ENCODE measurements at places on chromosomes 4 and X. TPM values are rescaled to one million over a fixed set of nuclear protein-coding genes. Genes with fewer than 3 reads are reported as not detected.

DNA sequence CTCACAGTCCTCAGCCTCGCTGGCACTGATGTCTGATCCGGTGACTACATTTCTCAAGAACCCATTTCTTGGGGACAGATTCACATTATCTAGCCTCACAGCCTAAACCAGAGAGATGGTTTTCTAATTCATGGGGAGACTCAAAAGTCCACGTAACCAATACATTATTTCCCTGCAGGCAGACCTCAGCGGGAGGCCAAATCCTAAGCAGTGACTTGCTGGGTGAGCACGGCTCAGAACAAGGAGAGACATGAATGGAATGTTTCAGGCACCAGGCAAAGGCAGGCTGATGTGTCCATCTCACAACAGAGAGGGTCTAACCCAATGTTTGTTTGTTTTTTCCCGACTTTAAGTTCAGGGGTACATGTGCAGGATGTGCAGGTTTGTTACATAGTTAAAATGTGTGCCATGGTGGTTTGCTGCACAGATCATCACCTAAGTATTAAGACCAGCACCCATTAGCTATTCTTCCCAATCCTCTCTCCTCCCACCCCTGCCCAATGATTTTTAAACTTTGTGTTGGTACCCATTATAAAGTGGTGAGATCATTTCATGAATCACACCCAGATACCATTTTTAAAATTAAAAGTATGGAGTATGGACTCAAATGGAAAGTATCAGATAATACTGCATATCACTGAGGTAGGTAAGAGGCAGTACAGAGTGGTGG is 53.3 kb downstream of the SCD5 start:
- DNase-seq, result no peak

GRCh38 chr4:42761804-42762203 is 104.9 kb upstream of the ATP8A1 start:
- DNase-seq, result no peak

DNA sequence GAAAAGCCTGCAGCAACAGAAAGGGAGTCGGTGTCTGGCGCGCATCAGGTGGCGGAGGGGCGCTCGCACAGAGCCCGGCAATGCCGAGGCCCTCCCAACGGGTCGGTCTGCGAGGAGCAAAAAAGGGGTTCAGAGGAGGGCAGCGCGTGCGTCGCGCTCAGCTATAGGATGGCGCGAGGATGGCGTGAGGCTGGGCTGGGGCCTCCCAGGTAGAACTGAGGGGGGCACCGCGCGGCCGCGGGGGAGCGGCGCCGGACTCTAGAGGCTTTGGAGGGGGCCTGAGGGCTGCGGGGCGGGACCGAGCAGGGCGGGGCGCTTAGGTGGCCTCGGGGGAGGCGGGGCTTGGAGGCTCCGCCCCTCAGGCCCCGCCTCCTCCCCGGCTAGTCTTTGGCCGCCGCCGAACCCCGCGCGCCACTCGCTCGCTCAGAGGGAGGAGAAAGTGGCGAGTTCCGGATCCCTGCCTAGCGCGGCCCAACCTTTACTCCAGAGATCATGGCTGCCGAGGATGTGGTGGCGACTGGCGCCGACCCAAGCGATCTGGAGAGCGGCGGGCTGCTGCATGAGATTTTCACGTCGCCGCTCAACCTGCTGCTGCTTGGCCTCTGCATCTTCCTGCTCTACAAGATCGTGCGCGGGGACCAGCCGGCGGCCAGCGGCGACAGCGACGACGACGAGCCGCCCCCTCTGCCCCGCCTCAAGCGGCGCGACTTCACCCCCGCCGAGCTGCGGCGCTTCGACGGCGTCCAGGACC is at the start of gene PGRMC1:
TSS of gene PGRMC1 (plus strand) at position 414 of the 751 bp plus-strand sequence. CDS start at position 493, 79 bp downstream.
- peak; percentile 80 for DNase-seq

DNA sequence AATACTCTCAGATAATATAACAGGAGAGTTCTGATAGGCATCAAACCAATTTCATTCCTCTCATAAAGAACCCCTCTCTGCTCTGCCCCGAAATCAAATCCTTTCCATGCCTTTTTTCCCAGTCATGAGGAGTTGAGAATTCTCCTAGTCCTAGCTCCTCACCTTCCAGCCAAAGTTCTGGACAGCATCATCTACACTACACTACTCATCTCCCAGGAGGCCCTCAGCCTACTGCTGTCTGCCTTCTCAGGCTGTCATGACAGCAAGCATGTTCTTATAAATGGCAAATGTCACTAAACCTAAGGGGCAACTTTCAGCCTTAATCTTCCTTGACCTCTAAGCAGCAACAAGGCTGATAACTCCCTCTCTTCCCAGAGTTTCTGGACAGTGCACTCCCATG is 26.6 kb downstream of the MAPK10 start:
- no peak for DNase-seq

DNA sequence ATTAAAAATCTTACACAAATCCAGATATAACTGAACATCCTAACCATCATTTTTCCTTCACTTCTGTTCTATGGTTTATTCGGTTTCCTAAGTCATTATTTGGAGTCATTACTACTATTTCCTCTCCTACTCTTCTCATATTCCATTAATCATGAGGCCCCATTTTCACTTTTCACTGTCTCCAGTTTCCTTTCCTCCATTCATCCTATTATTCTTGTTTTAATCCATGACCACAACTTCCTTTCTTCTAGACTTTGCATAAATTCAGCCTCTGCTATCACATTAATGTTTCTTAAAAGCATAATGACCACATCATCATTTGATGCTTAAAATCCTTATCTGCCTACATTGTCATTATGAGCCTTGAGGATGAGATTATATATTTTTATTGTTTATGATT is 555.0 kb upstream of the NDST4 start:
- no peak for DNase-seq

- no peak for DNase-seq
Measured at GRCh38 chr4:107379054-107379869, 340.8 kb downstream of the PAPSS1 start.

GRCh38 chrX:103791228-103791627 is 14.6 kb downstream of the PLP1 start:
- DNase-seq, result no peak

- DNase-seq, result no peak
Measured at GRCh38 chr4:8078109-8078494, 80.5 kb downstream of the ABLIM2 start.

DNA sequence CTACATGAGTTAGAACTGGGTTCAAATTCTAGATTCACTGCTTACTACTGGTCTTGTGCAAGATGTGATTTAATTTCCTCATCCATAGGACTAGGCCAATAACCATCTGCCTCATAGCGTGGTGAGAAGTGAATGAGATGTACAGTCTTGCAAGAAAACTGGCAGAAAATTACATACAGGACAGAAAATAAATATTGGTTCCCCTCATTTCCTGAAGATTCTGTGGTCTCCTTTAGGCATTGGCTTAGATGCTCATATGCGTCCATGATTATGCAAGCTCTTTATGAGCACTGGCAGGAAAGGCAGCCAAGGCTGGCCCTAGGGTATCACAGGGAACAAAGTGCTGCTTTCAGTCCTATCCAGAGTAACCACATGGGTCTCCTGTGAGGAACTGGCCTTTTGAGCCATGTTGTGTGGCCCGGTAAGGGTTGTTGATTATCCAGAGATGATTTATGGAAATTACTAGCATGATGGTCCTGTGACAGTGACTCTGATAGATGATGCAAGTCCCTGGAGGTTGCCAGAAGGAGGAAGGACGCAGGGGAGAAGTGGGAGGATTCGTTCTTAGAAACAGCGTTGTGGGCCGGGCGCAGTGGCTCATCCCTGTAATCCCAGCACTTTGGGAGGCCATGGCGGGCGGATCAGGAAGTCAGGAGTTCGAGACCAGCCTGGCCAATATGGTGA is 9.9 kb upstream of the MOB1B start:
- DNase-seq, result no peak

GRCh38 chr4:57410331-57411052 is 300.3 kb upstream of the IGFBP7 start:
- no peak for DNase-seq

- DNase-seq, result peak; percentile 30
Measured at GRCh38 chrX:31423609-31424189, 351.9 kb upstream of the FTHL17 start.

DNA sequence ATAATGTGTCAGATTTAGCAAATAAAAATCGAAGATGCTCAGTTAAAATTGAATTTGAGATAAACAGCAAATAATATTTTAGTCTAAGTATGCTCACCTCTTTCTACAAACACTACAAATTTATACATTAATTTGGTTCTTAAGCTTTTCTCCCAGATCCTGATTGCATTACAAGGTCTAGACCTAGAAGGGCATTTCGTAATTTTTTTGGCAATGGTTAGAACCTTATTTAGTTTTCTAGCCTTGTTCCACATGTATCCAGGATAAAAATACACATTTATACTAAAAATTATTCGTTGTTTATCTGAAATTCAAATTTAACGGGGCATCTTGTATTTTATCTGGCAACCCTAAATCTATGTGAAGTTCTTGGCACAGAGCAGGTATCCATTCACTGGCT is 2.5 kb upstream of the CDKL5 start:
- DNase-seq, result no peak

GRCh38 chr4:152304220-152304619 is 231.7 kb downstream of the FBXW7 start:
- DNase-seq, result no peak

DNA sequence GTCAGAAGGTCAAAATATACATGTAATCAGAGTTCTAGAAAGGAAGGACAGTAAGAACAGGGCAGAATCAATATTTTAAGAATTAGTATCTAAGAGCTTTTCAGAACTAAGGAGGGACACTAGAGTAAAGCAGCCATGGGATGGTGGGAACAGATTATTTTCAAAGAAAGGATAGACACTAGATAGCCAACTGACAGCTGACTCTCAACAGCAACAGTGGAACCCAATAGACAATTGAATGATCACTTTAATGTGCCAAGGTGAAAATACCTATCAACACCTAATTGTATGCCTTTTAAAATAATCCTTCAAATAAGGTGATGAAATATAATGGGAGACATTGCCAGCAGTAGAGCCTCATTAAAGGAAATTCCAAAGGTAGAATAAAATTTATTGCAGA is 26.5 kb upstream of the CCDC160 start:
- DNase-seq, result no peak

DNA sequence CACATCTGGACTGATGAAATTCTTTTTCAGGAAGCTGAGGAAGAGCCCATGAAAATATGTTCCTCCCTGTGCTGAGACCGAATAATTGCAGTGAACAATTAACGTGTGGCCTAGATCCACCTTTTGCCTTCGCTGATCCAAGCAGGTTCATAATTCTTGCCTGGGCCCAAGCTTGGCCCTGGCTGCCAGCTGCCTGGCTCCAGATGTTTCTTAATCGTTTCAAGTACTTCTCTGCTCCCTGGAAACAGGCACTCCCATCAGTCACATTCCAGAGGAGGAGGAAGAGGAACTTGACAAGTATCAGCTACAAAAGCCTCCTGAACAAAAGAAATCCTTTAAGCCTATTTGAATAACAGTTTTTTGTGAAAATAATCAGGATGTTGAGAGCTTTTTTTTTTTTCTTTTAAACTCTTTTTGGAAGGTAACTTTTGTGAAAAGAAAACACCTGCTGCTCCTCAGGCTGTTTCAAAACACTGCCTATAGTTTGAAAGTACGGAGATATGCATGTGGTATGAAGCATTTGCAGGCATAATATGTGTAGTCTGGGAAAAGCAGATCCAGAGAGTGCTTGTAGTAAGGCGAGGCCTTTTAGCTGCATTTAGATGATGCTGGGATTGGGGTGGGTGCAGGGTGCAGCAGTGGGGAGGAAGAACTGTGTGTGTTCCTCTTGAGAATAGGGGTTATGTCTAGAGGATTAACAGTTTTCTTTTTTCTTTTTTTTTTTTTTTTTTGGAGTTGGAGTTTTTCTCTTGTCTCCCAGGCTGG is 154.4 kb downstream of the PTTG2 start:
- no peak for DNase-seq

- no peak for DNase-seq
Measured at GRCh38 chrX:29948653-29949052, 266.7 kb upstream of the MAGEB2 start.

NAT8L gene
- 6.4 TPM for polyA plus RNA-seq

TMEM31 gene
- polyA plus RNA-seq, result 1.8 TPM

CITED1 gene
- 12.6 TPM for polyA plus RNA-seq

IL2 gene
- not detected for polyA plus RNA-seq

KIAA1210 gene
- 1.5 TPM for polyA plus RNA-seq

TASL gene
- 0.47 TPM for polyA plus RNA-seq

All from left kidney (tissue), 8 donors.